ENCODE measurements at places on chromosomes 4 and X.
A peak's percentile ranks its signal among the peaks of the same experiment; 100 is the strongest.

GRCh38 chrX:11577603-11578002, 88.1 kb downstream of the ARHGAP6 start:
- no peak for DNase-seq

DNA sequence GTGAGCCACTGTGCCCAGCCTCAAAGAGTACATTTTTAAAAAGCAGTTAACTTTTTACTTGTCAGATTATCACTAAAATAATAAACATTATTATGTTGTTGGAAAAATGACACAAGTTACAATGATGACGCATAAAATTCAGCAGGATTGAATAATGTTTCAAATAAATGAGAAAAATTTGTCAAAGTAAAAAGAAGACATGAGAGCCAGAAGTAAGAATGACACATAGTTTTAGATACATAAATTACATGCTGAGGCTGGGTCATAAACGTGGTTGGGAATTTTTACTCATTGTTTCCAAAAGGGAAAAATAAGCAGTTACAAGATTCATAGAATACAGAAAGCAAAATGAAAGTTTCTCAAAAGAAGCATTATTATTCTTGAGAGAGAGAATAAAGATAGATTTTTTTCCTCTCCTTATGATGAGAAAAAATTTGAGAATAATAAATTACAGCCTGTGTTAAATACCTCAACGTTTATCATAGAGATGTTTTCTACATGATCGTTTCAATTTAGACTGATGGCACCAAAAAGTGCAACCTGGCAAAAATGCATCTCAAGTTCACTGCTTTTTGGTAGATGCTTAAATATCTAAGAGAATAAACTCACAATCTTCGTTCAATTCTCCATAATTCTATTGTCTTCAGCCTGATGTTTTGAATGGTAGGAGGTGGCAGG, 40.4 kb downstream of the GUCY1B1 start:
- no peak for DNase-seq

- no peak for DNase-seq
These were observed 408.5 kb downstream of the GLUD2 start for GRCh38 chrX:121455890-121456289.

GRCh38 chrX:46698691-46699090, 60.2 kb downstream of the SLC9A7 start:
- DNase-seq: no peak

DNA sequence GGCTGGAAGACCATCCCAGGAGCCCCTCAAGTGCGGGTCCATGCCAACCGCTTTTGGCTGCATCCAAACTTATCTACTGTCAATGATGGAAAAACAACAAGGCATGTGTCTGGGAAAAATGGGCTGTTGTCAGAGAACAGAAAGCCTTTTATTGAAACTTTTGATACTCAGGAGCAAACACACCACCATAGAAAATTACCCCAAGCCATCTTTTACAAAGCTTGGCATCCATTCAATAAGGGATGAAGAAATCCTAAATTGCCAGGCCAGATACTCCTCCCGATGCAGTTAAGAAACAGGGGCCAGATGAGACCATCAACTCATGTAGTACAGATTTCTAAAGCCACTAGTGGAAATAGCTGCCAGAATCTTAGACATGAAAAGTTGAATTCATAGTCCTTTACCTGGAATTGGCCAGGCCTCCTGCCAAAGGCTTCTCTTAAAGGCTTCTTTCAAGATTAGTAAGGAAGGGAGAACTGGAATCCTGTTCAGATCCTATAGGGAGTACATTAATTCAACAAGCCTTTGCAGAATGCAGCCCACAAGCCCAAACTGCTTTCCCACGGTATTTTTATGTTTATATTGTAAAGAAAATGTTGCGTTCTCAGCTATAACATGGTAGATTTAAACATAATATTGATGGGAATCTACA, 145.4 kb upstream of the MAP3K15 start:
- no peak for DNase-seq

DNA sequence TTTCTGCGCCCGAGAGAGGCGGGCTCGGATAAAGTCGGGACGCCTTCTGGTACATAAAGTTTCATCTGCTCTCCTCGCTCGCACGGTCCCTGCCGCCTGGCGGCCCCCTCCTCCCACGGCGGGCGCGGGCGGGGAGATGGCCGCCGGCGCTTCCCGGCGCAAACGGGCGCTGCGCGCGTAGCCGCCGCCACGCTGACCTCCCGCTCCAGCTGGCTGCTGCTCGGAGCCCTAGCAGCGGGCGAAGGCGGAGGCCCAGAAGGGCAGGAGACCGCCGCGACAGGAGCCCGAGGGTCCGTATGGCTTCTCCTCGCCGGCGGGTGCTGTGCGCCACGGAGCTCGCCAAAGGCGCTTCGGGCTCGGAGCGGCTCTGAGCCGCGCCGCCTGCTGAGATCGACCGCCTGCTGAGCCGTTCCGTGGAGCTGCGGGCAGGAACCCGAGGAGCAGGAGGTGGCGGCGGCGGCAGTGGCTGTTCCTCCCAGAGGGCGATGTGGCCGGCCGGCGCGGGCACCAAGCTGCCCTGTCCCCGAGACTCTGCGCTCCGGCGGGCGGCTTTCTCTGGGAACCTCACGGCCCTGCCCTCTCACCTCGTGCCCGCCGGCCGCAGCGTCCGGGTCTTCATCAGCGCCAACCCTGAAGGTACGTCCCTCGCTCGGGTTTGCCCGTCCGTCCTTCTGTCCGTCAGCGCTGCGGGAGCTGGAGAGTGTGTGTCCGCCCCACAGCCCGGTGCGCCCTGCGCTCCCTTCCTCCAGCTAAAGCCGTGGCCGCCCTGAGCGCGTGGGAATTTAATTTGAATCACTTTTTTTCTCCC, at the start of gene NWD2:
Gene NWD2 (plus strand): TSS at position 161 of the 808 bp plus-strand sequence. CDS start 325 bp downstream, at position 486.
- DNase-seq: peak; percentile 4

DNA sequence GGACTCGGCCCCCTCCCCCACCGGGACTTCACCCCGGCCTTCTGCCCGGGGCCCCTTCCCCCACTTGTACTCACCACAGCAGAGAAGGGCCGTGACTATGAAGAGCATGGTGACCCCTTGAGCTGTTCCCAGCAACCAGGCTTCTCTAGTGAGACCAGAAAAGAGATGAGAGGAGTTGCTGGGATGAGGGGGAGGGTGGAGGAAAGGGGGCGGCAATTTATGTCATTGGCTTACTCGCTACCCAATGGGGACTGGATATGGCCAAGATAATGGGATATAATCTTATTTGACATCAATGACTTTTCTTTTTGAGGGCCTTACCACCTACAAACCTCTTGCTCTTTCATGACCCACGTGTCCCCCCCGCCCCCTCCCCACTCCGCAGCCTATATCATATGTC, 9.9 kb downstream of the IGSF1 start:
- no peak for DNase-seq

GRCh38 chrX:134737061-134737460, 78.8 kb upstream of the PLAC1 start:
- no peak for DNase-seq

- no peak for DNase-seq
These were observed 180.0 kb downstream of the SH3KBP1 start for GRCh38 chrX:19707246-19707871.

GRCh38 chr4:1727117-1728031, 6.1 kb downstream of the TACC3 start:
- DNase-seq: no peak

GRCh38 chrX:50776248-50776647, 37.7 kb downstream of the SHROOM4 start:
- DNase-seq: no peak

DNA sequence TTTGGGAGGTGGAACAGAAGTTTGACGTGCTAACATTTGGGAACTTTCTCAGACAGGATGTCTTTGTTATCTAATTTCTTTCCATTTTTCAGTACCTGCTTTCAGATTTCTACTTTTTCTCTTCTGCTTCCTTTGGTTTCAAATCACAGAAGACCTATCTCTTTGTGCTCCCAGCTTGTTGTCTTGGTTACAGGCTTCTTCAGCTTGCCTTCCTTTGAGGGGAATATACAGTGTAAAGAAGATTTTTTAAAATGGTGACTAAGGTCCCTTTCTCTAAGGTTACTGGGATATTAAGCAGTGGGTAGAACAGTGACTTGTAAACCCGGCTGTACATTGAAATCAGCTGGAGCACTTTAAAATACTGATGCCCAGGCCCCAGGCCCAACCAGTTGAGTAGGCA, 48.0 kb downstream of the TMEM164 start:
- no peak for DNase-seq

DNA sequence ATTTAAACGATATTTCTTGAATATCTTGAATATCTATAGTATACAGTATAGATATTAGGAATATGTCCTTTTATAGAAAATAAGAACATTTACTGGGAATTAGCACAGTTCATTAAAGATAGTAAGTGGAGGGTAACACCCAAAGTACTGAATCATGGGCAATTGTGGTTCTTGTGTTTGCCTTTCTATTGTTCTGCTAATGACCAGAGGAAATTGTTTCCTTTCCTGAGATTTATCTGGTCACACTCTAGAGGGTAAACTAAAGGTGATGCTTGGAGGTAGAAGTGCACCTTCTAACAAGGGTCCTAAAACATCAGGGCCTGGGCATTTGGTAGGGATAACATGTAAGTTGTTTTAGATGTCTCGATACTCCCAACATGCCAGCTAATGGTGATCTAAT, 241.3 kb upstream of the SFRP2 start:
- no peak for DNase-seq

GRCh38 chr4:139986106-139986505, 167.9 kb downstream of the MAML3 start:
- no peak for DNase-seq

DNA sequence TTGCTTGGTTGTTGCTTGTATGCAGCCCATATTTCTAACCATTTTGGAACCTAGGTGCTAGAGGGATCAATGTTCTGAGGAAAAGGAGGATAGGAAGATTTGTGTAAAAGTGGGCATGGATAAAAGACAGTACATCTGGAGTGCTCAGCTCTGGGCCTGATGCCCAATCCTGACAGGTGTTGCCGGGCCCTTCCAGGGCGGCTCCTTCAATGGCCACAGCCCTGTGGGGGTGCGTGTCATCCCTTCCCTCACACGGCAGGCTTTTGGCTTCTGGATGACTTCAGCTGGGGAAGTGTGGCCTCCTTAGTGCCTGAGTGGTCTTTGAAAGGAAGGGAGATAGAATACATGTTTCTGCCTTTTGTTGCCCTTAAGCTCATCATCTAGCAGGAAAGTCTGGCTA, 47.2 kb downstream of the NELFA start:
- no peak for DNase-seq

- no peak for DNase-seq
These were observed 12.9 kb downstream of the CD99 start for GRCh38 chrX:2703991-2704369.

- no peak for DNase-seq
These were observed 137.2 kb downstream of the MAGEC1 start for GRCh38 chrX:142040906-142041305.

DNA sequence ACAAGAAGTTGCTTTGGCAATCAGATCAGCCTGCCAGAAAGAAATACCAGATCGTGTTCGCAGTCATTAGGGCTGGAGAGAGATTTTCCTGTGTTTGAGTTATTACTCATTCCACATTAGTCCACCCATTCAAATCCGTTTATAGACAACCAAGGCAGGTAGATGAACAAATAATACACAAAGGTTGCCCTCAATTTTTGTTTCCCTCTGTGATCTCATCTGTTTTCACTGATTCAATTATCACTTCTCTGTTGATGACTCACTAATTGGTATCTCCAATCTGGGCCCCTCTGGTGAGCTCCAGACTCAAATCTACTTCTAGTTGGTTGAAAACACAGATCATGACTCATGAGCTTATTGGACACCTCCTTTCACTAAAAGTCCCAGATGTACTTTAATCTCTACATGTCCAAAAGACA, 54.5 kb downstream of the CHM start:
- no peak for DNase-seq

Measured in ovary (tissue), 10 donors.